ENCODE measurements at places on chromosomes 11 and 22.
A peak's percentile ranks its signal among the peaks of the same experiment; 100 is the strongest.

GRCh38 chr11:18739685-18740084, 13.7 kb upstream of the IGSF22 start:
- DNase-seq = no peak

DNA sequence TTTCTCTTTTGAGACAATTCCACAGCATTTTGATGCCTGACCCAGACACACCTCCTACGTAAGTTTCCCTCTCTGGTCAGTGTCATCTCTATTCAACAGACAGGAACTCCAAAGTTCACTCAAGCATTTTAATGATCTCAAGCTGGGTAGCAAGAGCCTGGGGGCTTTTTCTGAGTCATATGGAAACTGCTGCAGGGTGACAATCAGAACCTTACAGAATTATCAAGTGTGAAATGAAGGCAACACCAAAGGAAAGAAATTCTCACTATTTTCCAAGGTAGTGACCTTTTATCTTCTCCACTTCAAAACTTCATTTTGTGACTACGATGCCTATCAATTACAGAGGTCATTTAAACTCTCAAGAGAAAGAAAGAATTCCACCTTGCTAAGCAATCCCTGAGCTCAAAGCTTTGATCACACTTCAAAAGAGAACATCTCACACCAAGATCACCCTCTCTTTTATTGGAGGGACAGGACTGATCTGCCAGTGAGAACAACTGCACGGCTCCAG, 229.0 kb upstream of the ZC3H12C start:
- no peak for DNase-seq

GRCh38 chr11:32576456-32576855, 7.2 kb upstream of the EIF3M start:
- DNase-seq = no peak

DNA sequence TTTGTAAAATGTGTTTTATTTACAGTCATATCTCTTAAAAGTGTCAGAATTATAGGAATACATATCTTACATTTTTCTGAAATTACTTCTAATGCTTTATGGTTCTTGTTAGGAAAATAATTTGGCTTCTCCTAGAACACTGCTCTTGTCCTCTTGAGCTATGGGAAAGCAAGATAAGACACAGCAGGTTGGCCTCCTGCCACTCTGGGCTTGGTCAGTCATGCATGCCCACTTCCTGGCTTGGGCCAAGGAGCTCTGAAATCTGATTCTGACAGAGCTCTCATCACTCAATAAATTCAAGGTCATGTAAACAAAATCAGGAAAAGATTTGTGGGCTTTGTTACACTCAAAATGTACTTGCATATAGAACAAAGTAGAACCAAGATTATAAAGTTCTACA, 1036.0 kb downstream of the OPCML start:
- DNase-seq = no peak

GRCh38 chr11:106014620-106015019, 7.4 kb downstream of the MSANTD4 start:
- DNase-seq = no peak

GRCh38 chr11:19793326-19793725, 80.7 kb downstream of the NAV2 start:
- DNase-seq = no peak

GRCh38 chr11:15875943-15876342, 480.4 kb downstream of the SOX6 start:
- DNase-seq = no peak

DNA sequence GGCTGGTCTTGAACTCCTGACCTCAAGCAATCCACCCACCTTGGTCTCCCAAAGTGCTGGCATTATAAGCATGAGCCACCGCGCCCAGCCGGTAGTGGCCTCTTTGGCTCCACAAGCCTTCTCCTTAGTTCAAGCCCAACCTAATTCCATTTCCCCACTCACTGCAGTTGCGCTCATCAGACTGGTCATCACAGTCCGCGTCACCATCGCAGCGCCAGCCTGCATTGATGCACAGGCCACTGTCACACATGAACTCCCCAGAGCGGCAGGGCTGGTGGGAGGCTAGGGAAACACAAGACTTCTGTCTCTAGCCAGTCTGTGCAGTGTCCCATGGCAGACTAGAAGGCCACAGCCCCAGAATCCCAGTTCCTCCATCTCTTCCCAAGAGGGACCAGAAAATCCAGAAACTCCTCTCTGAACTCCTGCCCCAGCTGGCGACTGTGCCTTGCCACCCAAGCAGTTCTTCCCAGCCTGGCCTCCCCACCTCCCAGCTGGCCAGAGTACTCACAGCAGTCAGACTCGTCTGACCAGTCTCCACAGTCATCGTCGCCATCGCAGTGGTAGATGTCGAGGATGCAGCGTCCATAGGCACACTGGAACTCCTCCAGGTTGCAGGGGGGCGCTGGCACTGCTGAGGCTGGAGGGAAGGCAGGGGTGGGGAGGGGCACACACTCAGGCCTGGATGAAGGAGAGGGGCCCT, 19.8 kb downstream of the LRP4 start:
- DNase-seq = no peak

DNA sequence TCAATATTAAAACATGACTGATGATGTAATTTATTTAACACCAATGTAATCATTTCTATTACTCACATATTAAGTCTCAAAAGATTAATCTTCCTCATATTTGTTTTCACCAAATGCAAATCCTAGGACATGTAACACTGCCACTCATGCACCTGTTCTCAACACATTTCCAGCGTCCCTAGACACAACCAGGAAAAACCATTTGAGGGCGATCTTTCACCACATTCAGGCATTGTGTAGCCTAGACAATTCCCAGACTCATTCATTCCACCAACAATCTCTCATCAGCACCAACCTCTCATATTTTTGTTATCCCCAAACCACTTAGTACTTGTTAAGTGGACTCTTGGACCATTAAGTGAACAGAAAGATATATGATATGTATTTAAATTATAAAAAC, 66.1 kb downstream of the SLC36A4 start:
- no peak for DNase-seq

DNA sequence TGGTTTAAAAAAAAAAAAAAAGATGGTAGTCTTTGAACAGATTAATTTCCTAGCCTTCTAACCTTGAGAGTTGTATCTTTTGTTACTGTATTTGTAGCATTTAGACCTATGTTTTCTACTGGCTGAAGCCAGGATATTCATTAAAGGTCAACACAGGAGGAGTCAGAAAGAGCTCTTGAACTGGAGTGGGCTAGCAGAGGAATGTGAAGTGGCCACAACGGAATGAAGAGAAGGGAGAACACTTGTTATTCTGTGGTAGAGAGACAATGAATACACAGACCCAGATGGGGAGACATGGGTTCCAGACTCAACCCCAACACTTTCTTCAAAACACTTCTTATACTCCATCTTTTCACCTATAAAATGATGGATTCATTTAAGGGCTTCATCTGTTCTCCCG, 88.1 kb downstream of the RELT start:
- no peak for DNase-seq

- no peak for DNase-seq
Observed at GRCh38 chr11:61985869-61986268, 18.4 kb upstream of the FTH1 start.

DNA sequence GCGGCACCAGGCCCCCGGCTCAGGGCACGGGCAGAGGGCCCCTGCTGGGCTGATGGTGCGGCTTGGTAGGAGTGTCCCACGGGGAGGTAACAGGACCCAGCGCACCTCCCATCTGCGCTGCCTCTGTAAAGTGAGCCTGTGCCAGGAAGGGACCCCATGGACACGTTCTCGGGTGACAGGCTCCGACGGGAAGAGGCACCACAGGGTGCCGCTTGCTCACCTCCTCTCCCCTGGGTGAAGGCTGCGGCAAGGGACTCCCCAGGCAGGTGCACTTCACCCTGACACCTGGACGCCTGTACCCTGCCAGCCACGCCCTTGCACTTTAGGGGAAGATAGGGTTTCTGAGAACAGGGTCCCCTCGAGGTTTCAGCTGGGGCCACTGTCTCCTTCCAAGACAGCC, 48.1 kb downstream of the SHANK2 start:
- no peak for DNase-seq

DNA sequence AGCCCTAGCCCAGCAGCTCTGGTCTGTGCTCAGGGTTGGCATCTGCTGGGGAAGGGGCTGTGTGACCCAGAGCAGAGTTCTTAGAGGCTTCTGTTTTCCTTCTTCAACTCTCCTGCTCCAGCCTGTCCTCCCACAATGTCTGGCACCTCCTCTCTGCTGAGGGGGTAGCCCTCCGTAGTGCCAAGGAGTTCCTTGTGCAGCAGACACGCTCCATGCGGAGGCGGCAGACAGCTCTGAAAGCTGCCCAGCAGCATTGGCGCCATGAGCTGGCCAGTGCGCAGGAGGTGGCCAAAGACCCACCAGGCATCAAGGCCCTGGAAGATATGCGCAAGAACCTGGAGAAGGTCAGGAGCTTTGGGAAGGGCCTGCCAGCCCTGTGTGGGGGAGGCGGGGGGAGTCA, 69.3 kb downstream of the CEP164 start:
- DNase-seq = no peak

DNA sequence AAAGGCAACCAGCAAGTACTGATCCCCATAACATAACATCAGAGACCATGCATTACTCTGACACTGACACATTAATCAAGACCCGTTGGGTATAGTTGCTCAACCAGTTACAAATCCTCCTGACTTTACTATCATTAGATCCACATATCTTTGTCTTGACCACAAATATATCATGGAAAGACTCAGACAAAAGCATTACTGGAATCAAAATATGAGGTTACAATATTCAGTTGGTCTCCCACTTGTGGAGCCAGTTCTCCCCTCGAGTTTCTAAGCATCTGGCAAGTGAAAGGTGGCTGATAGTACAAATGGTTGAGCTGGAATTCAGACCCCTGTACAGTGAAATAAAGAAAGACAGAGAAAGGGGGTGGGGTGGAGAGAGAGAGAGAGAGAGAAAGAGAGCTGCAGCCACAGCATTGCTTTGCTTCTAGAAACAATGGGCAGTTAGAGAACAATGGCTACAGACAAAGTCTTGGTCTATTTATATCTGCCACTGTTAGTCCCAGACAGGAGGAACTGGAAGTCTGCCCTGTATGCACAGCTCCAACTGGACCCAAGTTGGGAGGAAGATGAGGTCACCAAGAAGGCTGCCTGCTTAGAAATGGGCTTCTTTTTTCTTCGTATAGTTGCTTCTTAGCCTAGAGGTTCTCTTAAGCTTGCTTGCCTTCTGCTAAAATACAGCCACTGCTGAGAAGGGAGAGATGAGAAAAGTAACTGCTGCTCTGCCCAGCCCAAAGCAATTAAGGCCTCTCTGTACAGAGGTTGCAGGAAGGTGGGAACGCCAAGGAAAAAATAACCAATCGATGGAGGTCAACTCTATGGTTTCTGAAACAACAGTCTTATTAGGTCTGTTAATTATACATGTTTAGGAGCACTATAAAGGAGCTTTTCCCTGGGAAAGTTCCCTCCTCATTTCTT, 85.5 kb downstream of the ETS1 start:
- DNase-seq = no peak

DNA sequence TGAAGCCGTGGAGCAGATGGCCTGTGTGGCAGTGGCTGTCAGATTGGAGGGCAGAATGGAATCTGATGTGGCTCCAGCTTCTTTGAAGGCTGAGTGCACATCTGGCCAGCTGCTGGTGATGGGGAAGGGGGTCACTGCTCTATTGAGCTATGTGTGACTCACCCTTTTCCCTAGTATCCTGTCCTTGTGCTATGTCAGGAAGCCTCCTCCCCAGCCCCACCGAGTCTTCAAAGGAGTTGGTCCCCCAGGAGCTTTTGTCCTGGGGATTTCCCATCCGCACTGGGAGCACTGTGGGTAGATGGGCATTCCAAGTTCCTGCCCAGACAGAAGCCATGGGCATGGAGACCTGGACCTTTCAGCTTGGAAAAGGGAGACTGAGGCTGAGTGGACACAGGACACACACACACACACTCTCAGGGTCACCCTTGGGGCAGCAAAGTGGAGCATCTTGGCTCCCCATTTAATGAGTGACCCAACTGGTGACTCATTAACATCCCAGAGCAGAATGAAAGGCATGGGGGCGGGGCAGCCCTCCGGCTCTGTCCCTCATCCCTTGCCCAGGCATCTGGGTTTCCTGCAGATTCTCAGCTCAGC, 3.3 kb downstream of the SERPINH1 start:
- DNase-seq = no peak

GRCh38 chr11:59221441-59221840, 8.7 kb upstream of the MPEG1 start:
- no peak for DNase-seq

DNA sequence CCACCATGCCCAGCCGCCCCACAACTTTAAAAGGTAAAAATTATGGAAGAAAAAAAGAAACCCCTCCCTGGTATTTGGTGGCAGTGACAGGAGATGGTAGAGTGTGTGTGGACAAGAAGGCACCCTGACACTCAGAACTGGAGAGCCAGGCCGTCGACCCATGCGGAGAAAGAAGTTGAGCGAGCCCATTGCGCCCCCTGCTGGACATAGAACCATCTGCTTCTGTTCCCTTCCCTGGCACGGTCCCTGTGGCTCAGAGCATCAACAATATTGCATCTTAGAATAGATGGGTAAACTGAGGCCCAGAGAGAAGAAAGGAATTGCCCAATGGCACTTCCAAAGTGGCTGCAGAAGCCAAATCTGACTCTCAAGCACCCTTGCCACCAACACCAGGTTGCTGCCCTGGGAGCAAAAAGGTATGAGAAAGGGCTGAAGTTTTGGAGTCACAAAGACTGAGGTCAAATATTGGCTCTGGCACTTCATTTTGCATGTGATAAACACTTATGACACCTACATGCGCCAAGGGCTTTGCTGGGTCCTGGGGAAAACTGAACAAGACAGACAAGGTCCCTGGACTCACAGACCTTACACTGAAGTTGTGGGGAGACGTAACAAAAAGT, 8.6 kb downstream of the MRPL11 start:
- peak; percentile 73 for DNase-seq

DNA sequence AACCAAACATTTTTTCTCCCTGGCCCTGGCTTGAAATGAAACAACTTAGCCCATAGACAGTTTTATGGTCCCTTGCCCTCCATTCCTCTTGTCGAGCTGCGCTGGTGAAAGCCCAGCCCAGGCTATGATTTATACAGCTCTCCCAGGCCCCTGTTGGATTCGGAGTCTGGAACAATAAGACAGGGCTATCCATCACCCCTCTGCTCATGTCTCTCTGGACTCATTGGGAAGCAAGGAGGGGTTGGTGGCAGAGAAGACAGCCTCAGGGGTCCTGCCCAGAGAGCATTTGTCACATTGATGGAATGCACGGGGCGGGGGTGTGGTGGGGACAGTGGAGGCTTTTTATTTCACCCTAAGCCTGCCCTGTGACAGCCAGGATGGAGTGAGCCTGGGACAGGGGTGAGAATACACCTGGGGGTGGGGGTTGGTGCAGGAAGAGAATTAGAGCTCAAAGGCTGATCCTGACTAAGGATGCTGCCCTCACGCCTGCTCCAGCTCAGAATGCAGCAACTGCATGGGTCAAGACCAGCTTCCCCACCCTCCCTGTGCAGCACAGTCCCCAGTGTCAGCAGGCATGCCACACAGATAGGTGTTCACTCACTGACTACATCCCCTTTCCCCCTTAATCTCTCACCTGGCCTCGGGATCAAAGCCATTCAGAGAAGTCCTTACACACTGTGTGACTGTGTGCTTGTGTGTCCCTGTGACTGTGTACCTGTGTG, 10.0 kb upstream of the PKNOX2 start:
- no peak for DNase-seq

GRCh38 chr11:57210781-57211180, 26.3 kb downstream of the APLNR start:
- no peak for DNase-seq

GRCh38 chr11:24934733-24935439, 438.0 kb downstream of the LUZP2 start:
- no peak for DNase-seq

- DNase-seq = no peak
Observed at GRCh38 chr11:107041088-107041444, 22.8 kb upstream of the GUCY1A2 start.

GRCh38 chr22:33492210-33492651, 428.0 kb downstream of the LARGE1 start:
- no peak for DNase-seq

GRCh38 chr11:35170503-35170902, 31.5 kb downstream of the CD44 start:
- no peak for DNase-seq
